BE2C (cell line): ENCODE measurements at places on chromosomes 1 and 21.

GRCh38 chr1:212234431-212235395 is 50.5 kb upstream of the PPP2R5A start:
- DNase-seq = no peak

- no peak for DNase-seq
Observed at GRCh38 chr21:38520511-38520910, 22.2 kb upstream of the ERG start.

DNA sequence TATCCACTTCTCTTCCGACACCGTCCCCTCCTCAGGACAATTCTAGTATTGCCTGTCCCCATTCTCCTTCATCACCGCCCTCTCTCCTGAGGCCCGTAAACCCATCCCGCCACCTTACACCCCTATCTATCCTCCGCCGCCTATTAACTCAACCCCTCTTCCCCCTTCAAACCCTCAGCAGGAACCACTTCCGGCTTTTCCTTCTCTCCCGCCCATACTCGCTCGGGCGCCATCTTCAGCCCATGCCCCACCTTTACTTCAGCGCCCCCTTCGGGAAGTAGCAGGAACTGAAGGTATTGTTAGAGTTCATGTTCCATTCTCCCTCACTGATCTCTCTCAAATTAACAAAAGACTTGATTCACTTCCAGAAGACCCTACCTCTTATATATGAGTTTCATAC is 31.6 kb downstream of the VN1R5 start:
- DNase-seq = peak; percentile 38

- no peak for DNase-seq
Observed at GRCh38 chr1:192530254-192530653, 45.3 kb upstream of the RGS1 start.

GRCh38 chr1:92585831-92586230 is 99.1 kb upstream of the GFI1 start:
- no peak for DNase-seq

DNA sequence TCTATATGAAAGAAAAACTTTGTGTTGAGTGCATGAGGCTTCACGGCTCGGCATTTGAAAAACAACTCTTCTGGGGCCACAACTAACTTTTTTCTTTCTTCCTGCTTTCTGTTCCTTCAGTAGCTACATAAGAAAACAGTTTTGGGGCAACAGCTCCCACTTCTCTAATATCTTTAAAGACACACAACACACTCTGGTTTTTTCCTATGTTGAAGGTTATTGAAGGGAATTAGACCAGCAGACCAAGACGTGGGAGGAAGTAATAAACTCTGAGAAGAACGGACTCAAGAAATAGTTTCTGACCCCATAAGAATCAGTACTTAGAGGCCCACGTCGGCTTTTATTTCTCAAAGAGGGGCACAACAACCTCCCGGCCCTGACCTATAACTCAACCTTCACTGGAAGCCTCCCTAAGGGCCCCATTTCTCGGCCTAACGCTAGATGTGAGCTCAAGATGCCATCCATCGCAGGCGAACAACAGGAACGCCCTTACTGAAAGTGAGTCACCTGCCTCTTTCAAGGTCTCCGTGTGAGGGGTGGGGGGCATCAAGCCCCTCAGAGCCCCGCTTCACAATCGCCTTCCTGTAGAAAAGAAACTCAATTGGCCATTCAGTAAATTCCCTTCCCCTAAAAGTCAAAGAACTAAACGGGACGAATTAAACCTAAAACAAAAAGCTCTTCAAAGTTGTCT is 844 bp downstream of the ZMYM6 start:
- no peak for DNase-seq

- no peak for DNase-seq
Observed at GRCh38 chr1:71269179-71269578, 188.3 kb upstream of the ZRANB2 start.

DNA sequence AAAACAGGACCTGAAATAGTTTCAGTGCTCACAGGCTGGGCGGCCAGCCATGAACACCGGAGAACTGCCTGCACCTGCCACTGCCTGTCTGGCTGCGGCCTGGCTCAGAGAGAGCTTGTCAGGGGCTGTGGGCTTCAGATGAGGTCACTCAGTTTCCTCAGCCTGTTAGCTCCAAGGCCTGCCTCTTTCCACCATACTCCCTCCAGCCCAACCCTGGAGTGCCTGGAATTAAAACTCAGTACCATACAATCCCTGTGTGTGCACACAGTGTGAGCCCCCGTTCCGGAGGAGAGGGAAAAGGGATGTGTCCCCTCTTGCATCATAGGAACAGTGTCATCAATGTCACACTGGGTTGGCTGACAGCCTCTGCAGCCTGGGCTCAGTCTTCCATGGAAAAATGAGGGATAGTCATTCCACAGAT is 16.2 kb downstream of the CACNA1S start:
- DNase-seq = no peak

DNA sequence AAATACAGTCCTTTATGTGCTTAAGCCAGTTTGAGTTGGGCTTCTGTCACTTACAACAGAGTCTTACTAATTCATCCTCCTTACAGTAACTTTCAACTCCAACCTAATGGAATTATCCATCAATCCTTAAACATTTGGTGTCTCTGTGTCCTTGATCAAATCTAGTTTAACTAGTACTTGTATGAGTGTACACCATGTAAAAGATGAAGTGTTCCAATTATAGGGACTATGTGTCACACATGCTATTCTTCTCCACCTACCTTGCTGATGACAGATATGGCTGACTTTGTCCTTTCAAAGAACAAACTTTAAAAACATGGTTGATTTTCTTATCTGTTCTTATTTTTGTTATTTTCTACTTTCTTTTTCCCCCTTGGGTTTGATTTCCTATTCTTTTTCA is 60.4 kb upstream of the NBPF3 start:
- no peak for DNase-seq

DNA sequence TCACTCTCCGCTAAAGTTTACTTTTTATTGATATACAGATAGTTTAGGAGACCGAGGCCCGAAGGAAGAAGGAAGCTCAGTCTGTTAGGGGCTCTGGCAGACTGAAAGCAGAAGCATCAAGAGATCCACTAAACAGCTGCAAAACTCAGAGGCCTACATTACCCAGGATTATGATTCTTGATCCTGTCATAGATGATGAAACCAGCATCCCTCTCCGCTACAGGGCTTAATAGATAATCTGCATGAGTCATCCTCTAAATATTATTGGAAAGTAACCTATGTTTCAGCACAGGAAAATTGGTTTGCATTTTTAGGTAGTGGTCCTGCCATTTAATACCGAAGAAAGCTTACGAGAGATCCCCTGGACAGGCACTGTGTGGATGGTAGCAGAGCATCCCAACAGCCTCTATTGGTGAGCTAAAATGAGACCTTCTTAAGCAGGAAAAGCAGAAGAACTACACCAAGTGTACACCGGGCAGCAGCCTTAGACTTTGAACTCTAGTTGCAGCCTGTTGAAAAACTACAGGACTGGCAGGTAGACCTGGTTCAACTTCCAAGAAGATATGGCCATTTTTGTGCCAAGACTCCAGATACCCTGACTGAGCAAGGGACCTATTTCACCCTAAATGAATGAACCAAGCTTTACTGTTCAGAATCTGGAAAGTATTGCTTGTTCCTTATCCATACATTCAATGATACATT is 6.8 kb downstream of the CASQ2 start:
- no peak for DNase-seq

DNA sequence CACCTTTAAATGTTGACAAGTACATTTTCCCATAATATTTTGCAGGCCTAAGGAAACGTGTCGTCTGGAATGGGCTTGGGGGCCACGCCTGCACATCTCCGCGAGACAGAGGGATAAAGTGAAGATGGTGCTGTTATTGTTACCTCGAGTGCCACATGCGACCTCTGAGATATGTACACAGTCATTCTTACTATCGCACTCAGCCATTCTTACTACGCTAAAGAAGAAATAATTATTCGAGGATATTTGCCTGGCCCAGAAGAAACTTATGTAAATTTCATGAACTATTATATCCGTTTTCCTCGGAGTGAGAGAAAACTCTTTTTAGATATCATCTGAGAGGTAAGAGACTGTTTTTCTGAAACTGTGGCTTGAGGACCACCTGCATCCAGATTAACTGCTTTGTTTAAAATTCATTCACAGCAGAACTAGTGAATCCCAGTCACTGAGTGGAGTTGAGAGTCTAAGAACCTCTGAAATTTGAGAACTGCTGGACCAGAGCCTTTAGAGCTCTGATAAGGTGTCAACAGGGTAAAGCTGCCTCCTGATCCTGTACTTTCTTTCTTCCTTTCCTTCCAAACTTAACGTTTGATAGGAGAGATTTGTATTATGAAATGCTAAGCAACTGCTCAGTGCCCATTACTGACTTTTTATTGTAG is 811 bp downstream of the EXO1 start:
- DNase-seq = no peak

DNA sequence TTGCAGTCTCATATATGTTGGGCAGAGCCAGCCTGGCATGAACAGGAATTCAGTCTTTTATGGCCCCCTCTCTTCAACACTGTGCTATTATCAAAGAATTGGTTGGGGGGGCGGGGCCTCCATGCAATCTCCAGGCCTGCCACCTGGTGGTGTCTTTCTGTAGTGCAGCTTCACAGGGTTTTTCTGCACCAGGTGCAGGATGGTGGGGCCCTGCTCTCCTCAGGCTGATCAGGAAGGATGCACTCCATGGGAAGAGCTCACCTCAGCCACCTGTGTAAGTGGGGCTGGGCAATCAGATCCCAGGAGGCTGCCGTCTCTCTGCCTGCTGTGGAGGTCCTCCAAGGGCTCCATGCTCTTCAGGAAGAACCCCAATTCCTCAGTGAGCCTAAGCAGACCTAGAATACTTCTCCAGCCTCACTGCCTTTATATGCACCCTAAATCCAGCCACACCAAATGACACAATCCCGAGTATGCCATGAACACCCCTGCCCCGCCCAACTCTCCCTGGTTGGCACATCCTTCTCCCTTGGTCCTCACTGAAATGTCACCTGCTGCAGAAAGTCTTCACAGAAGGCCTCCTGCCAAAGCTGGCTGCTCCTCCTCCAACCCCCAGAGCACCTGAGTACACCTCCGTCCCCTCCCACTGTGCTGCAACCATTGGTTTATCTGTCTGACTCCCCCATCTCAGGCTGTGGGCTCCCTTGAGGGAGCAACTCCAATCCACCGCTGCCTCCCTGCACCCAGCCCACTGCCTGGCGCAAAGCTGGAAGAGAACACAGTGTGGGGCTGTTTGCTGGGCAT is 16.5 kb downstream of the STK40 start:
- DNase-seq = peak; percentile 73

- DNase-seq = no peak
Observed at GRCh38 chr1:165436994-165437393, 7.9 kb downstream of the RXRG start.

DNA sequence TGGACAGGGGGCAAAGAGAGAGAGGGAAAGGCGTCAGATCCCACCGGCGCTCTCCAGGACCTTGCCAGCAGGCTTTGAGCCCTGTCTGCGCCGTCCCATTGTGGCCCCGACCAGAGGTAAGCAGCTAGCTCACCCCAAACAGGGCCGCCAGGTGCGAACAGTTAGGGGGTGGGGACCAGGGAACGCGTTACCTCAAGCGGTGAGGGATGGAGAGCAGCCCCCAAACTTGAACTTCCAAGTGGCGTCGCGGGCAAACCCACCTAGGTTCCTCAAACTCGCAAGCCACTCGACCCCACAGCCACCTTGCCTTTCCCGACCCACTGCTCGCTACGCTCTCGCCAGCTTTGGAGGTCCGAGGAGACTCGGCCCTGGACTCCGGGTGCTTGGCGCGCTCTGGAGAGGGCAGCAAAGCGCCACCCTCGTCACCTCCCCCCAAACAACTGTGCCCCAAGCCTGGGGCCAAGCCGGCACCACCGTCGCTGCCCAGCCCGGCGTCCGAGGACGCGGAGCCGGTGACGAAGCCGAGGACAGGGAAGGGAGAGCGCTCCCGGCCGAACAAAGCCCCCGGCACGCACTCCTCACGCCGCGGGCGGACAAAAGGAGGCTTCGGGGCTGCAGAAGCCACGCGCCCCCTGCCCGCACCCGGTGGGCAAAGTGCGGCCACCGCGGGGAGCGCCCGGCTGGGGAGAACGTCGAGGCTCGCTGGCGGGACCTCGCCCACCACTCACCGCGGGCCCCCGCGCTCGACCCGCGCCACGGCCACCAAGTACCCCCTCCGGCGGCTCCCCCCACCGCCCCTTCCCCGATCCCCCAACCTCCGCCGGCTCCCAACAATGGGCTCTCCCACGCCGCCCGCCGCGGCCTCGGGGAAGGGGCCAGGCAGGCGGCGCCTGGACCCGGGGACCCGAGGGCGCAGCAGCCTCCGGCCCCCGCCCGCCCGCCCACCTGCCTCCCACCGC is 976 bp downstream of the SSBP3 start:
- DNase-seq = peak; percentile 20

GRCh38 chr1:32398401-32398800 is 4.2 kb upstream of the BSDC1 start:
- no peak for DNase-seq

- no peak for DNase-seq
Observed at GRCh38 chr1:20250340-20250989, 40.2 kb upstream of the VWA5B1 start.

GRCh38 chr1:111739925-111740765 is 950 bp upstream of the INKA2 start:
- DNase-seq = peak; percentile 80

DNA sequence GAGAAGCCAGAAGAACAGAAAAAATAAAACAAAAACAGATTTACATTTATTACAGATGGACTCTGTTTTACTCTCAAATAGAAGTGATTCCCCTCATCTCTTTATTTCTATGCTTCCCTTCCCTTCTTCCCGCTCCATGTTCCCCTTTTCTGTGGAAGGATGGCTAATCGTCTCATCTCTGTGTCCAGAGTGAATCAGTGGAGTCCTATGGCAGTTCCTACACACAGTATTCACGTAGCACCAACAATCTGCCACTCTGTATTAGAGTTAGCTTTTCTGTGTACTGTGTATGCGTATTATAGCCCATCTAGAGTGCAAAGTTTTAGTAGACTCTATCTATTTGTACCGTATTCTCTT is 6.8 kb upstream of the ERO1B start:
- DNase-seq = no peak

GRCh38 chr1:172647110-172647564 is 11.8 kb upstream of the FASLG start:
- no peak for DNase-seq

DNA sequence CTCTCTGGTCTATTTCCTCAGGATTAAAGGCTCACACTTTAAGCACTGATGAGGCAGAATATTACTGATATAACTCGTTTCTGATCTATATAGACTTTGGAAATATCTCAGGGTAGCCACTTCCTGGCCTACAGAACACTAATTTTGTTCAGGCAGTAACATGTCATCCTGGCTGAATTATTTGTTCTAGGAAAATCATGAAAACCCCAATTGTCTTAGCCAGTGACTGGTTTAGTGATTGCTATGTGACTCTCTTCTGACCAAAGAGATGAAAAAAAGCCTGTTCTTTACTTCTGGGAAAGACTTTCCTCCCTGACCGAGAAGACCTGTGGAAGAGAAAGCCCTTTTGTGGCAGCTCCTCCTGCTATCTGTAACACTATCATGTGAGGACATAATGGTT is 453.7 kb downstream of the SETD4 start:
- no peak for DNase-seq
